ENCODE measurements at places on chromosomes 2 and 18.

GRCh38 chr2:7685342-7686015 is 768.3 kb downstream of the RNF144A start:
- DNase-seq: no peak

GRCh38 chr2:225616372-225616771 is 216.9 kb downstream of the NYAP2 start:
- DNase-seq: no peak

GRCh38 chr18:49691177-49691608 is 122.1 kb downstream of the ACAA2 start:
- no peak for DNase-seq

GRCh38 chr2:17059458-17059857 is 393.8 kb upstream of the CYRIA start:
- DNase-seq: no peak

GRCh38 chr2:127911737-127912136 is 26.0 kb upstream of the AMMECR1L start:
- DNase-seq: no peak

- no peak for DNase-seq
These were observed 271.9 kb downstream of the DPP10 start for GRCh38 chr2:114714313-114714712.

- no peak for DNase-seq
These were observed 58.5 kb upstream of the MSH6 start for GRCh38 chr2:47724221-47724981.

GRCh38 chr18:30271716-30272115 is 770.8 kb downstream of the DSC3 start:
- no peak for DNase-seq

DNA sequence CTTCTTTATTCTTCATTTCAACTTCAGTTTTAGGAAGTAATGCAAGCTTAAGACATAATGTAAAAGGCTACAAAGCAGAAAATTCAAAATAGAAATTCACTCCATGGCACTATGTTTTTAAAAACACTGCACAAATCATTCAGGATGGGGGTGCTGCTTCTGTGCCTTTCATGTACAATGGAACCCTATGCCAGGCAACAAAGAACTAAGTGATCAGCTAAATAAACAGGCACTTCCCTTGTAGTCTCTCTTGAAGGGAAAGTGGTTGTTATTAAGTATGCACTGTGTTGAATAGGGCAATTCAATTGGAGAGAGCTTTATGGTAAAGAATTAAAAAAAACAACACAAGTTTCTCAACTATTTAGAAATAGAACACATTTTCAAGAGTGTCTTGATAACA is 10.9 kb upstream of the ERBB4 start:
- DNase-seq: no peak

- no peak for DNase-seq
These were observed 142.1 kb downstream of the PHLPP1 start for GRCh38 chr18:62857263-62857976.

- no peak for DNase-seq
These were observed 26.0 kb upstream of the GMPPA start for GRCh38 chr2:219472629-219473187.

DNA sequence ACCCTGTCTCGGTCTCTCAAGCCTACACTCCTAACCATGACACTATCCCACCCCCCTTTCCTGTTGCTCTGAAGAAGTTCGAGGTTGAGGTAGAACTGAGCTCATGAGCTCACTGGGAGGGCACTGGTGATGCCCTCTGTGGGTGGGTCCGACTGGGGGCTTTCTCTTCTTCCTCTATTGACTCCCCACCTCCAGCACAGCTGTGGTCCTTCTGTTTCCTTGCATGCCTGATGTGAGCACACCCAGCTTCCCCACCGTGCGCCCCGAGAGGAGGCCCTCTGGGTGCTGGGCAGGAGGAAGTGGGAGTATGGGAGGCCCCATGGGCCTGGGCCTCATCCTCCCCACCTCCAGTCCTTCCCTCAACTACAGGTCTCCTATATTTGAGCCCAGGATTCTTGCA is 20.9 kb downstream of the SPEG start:
- no peak for DNase-seq
